NCI-H510A treated with DMSO at 0.1 percent for 48 hours (cell line): ENCODE measurements at places on chromosomes 16 and 17.

- DNase-seq: no peak
These were observed 17.1 kb downstream of the CDH16 start for GRCh38 chr16:66901626-66902025.

GRCh38 chr16:51181503-51181811, 30.4 kb upstream of the SALL1 start:
- no peak for DNase-seq

DNA sequence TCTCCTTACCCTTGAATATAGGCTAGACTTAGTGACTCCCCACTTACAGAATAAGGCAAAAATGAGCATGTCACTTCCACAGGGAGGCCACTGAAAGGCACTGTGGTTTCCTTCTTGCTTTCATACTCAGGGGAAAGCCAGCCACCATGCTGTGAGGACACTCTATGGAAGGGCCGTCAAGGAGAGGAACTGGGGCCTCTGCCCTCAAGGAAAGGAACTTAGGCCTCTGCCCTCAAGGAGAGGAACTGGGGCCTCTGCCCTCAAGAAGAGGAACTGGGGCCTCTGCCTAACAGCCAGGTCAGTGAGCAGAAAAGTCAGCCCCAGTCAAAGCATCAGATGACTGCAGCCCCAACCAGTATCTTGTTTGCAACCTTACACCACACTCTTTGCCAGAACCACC, 30.1 kb downstream of the VPS35 start:
- no peak for DNase-seq

DNA sequence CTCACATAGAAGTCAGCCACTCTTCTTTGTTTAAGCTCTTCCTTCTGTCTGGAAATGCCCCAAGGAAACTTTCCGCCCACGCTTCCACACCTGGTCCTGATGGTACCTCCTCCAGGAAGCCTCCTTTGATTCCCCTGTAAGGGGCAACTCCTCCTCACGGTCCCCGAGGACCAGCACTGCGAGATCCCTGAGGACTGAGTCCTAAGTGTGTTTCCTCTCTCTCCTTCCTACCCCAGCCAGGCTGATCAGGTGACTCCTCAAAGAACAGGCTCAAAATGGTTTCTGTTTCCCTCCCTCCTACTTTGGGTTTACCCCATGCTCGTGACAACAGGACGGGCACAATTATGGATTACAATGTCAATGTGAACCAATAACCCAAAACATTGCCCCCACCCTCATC, 63.0 kb upstream of the MED9 start:
- no peak for DNase-seq

GRCh38 chr16:84260766-84261554, 21.1 kb upstream of the KCNG4 start:
- no peak for DNase-seq

GRCh38 chr16:24255456-24256371, at the start of gene CACNG3:
Gene CACNG3 (plus strand): TSS chr16:24256335. CDS start chr16:24256755, 420 bp downstream.
- DNase-seq: no peak

DNA sequence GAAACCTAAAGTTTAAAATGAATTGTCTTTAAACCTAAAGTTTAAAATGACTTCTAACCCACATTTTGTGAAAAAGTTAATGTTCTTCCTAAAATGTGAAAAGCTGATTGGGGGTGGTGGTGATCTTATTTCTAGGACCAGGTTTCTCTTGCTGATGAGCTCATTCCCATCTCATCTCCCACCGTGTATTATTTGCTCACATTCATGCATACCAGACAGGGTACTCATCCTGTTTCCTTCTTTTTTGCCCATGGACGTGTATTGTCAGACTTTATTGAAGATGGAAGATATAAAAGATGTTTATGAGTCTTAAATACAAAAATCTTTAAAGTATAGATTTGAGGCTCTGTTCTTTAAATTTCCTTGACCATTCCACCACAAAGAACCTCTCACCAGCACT, 70.1 kb upstream of the MPHOSPH6 start:
- DNase-seq: no peak

DNA sequence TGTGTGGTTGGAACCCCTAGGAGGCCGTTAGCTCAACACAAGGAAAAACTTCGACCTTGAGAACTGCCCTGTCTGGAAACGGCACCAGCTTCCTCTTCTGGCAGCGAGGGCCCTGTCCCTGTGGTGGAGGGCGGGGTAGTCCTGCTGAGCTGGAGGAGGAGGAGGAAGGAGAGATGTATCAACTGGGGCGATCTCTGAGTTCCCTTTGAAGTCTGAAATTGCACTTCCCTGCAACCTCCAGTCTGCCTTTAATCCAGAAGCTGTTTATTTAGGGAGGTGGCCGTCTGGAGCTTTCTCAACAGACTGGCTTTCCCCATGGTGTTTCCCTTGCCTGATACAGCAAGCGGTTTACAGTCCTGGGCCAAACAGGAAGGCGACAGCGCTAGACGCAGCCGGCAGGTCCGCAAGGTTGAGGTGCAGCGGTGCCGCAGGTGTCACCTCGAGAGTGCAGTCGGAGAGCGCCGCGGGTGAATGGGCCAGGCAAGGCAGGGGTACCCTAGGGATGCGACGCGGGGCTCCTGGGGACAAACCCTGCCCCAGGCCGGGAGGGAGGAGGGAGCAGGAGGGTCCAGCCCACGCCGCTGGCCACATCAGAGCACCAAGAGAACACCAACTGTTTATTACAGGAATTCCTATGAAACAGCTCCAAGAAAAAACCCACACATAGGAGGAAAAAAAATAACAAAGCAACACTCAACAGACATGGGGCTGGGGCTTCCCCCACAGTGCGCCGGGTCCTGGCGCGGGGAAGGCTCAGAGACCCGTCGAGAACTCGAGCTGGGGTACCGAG, 11.4 kb upstream of the MRPS23 start:
- DNase-seq: no peak

GRCh38 chr17:2243953-2244352, 59.6 kb downstream of the SMG6 start:
- DNase-seq: no peak

GRCh38 chr17:14903854-14904253, 361.3 kb downstream of the PMP22 start:
- no peak for DNase-seq

DNA sequence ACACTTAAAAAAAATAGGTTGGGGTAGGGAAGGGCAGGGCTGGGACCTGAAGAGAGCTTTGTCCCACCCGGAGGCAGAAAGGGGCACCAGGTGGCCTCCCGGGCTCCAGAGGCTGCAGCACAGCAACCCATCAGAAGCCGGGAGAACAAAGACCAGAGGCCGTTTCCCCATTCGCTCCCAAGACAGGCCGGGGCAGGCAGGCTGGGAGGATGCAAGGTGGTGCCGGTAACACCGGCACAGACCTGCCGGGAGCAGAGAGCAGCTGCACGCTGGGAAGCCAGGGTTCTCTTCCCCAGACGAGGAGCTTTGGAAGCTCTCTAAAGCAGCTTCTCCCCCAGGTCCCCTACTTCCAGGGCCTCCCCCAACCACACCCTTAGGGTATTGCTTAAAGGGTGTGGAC, 5.6 kb downstream of the PPL start:
- DNase-seq: no peak

GRCh38 chr17:60392845-60393702, 1.1 kb upstream of the USP32 start:
- DNase-seq: peak; percentile 73

GRCh38 chr17:45132320-45132571, at the start of gene PLCD3:
Gene PLCD3 (minus strand): TSS chr17:45132515. CDS start chr17:45132410, 105 bp downstream.
- no peak for DNase-seq

DNA sequence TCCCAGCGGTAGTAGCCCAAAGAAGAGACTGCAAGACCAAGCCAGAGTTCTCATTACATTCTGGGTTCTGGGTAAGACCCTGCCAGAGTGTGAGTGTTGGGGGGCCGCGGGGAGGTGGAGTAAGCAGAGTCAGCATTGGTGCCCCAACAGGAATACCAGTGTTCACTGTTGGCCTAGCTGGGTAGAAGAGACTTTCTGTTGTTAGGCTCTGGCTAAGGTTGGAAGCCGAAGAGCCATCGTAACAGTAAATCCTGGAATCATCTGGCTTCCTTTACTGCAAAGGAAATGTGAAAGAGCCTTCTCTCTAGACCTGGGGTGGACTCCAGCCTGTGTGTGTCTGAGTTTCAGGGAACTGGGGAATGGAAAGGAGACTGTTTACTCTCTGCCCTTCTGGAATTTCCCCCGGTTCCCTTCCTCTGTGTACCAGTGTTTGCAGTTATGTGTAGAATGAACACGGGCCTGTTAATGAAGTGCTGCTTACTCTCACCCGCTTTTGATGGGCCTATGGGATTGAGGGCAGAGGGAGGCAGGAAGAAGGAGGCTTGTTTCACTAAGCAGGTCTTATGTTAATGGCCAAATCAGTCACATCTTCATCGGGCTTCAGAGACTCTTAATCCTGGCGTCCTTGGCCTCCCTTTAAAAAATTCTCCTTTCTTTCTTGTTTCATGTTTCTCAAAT, 68.5 kb downstream of the WWP2 start:
- no peak for DNase-seq

DNA sequence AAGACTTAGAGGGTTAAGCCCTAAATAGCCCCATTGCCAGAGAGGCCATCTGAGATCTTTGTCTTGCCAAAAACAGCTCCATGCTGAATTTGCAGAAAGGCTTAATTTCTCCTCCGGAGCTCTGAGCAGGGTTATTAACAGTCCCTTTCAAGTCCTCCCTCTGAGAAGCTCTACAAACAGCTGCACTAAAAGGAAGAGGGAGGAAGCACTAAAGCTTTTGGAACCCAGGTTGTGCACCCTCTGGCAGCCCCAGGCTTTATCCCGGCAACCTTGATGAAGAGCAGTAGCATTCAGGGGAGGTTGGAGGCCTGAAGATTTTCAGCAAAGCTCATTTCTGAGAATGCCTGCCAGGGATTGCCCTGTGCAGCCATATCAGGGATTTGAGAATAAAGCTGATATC, 554.7 kb downstream of the RBFOX1 start:
- no peak for DNase-seq

DNA sequence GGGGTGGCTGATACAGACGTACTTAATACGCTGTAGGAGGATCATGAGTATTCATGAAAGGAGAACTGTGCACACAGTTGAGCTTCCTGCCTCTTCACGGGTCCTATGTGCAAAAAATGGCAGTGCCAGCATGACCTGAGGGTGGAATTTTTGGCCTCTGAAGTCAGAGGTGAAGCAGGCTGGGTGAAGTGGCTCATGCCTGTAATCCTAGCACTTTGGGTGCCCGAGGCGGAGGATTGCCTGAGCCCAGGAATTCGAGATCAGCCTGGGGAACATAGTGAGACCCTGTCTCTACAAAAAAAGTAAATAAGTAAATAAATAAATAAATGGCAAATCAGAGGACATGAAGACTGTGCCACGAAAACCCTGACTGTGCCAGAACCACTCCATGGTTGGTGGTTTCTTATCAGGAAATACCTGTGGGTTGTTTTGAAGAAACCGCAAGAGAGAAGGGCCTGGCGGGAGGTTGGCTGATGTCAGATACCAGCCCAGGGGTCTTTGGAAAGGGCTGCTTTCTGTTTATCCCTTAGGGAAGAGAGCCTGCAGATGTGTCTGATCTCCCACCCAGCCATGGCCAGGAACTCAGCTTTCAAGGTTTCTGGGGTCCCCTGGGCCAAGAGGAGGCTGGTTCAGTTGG, 3.4 kb downstream of the ASPSCR1 start:
- DNase-seq: no peak

DNA sequence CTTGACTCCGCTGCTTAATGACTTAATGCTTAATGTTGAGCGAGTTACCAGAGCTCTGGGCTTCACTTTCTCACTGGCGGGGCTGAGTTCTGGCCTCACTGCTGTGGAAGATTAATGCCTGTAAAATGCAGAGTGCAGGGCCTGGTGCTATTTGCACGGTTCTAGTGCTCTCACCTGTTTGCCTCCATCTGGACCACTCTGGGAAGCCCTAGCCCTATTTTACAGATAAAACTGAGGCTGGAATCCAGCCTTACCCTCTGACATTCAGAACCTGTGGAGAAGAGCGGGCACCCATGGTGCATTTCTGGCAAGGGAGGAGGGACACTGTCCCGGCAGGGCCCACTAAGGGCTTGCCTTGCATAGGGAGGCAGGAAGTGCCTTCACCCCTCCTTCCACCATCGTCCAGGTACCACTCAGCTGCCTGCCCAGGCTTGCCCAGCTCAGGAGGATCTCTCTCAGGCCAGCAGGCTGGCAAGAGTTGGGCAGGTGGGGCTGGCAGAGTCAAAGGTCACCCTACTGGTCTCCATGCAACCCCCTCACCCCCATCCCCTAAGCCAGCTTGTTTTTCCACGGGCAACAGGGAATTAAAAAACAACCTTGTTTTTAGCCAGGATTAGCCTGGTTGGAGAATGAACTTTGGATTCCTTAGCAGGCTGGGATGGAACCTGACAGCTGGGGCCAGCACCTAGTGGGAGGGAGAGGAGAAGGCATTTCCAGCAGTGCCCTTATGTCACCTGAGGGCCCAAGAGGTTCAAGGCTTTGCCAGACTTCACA, 4.1 kb upstream of the UBALD1 start:
- DNase-seq: peak; percentile 71

- no peak for DNase-seq
These were observed 24.2 kb upstream of the CMTM4 start for GRCh38 chr16:66720766-66721165.

- no peak for DNase-seq
These were observed 22.0 kb downstream of the OR3A1 start for GRCh38 chr17:3276126-3276525.

GRCh38 chr17:5211458-5211857, 19.8 kb upstream of the ZNF594 start:
- DNase-seq: no peak

GRCh38 chr16:53989597-53989996, 285.6 kb downstream of the FTO start:
- DNase-seq: peak; percentile 9

- DNase-seq: no peak
These were observed 150.0 kb upstream of the RBFOX1 start for GRCh38 chr16:7182510-7183109.

DNA sequence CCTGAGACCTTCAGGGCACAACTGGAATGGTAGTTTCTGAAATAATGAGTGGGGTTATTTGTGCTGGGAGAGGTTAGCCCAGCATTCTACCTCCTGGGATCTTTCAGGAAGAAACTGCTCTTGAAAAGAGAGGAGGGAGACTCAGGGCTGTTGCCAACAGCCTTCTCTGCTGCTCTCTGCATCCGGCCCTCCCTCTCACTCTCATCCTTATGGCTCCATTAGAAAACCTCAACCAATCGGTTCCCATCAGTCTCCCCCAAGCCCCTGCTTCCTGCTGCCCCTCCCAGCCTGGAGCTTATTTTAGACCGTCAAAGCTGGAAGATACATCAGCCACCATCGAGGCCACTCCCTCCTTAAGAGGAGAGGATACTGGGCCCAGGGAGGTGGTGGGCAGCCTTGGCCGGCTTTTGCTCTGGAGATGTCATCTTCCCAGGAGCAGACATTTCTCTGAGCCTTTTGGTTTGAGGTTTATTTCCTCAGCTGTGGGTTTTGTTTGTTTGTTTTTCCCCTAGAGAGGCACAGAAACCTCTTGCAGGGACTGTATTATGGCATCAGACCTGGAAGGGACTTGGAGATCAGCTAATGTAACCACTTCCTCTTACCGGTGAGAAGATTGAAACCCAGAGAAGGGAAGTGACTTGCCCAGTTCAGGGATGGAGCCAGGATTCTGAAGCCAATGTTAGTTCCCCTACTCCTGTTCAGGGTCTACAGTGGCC, 2.7 kb downstream of the MPRIP start:
- DNase-seq: peak; percentile 70
